Left renal pelvis (tissue), 4 donors: ENCODE measurements at places on chromosomes 16 and 17. TPM values are rescaled to one million over a fixed set of nuclear protein-coding genes. Genes with fewer than 3 reads are reported as not detected.

Gene GFER
- polyA plus RNA-seq: 17.3 TPM

Gene KCTD19
- polyA plus RNA-seq: 2.3 TPM

Gene OR3A3
- 0.17 TPM for polyA plus RNA-seq

- no peak for DNase-seq
Measured at GRCh38 chr16:17246974-17247732, 223.6 kb downstream of the XYLT1 start.

DNA sequence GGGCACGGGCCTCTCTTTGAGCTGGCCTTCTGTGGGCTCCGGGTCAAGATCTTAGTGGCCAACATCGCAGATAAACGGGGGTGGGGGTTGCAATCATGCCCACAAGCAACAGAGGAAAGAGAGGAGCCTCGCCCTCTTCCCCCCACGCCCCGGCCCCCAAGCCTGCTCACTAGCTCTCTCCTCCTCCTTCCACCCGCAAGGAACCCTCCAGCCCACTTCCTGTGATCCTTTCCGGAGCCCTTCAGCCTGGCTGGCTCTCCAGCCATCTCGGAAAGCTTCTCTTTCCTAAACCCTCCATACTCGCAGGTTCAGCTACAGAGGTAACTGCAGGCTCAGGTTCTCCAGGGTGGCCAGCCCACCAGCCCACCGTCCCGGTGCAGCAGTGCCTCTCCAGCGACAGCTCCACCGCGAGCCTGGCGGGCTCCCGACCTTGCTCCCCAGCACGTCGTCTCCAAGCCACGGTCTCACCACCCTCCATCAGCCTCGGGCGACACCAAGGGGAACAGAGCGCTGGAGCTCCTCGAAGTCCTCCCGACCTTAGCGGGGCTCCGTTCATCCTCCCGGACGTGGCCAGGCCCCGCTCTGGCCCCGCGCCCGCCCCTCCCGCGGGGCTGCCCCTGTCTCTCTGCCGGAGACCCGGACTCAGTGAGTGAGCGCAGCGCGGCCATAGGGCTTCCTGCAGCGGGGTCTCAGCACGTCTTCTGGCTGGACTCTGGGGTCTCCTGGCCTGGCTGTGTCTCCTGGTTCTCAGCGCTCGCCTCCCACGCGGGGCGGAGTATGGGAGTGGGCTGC, 12.9 kb upstream of the ODF4 start:
- DNase-seq: no peak

DNA sequence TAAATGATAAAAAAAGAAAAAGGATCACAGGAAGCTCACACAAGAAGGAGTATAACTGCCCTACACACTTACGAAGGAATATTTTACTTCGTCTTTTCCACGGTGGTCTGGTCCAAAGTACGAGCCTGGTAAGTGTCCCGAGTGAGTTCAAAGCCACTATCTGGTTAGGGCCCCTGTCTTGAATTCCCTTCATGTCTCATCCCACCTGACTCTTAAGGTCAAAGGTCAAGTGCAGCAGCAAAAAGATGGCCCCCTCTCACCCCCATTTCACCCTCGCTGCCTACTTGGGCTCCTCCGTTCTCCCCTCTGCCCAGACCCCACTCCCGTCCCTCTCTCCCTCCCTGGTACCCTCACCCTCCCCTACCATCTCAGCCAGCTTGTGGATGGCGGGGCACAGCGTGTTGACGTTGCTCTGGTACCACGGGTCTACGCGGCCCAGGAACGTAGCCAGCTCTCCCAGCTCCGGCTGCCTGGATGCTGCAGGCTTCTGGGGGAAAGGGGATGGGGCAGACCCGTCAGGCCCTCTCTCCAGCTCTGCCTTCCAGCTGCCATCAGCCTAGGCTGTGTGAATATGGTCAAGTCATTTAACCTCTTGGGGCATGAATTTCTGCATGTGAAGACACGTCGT, 27.8 kb upstream of the MFSD6L start:
- DNase-seq: no peak
